Mesothelial cell of epicardium (in vitro differentiated cells): ENCODE measurements at places on chromosomes 1 and 21. TPM values are rescaled to one million over a fixed set of nuclear protein-coding genes. Genes with fewer than 3 reads are reported as not detected.

The ANKRD65 gene
- total RNA-seq: 10.9 to 12.3 TPM (median 11.3 TPM) in 3 replicates

- DNase-seq: no peak
- H3K36me3 ChIP-seq: no peaks in the 10 kb centered on the region
- peaks cover 21% of the 10 kb centered on the region for H3K4me1 ChIP-seq
- no peak overlapping the region for H3K27ac ChIP-seq
Measured at GRCh38 chr1:30286241-30286987, 437.0 kb downstream of the MATN1 start.

The SPRR2D gene
- not detected in 3 replicates for total RNA-seq

DNA sequence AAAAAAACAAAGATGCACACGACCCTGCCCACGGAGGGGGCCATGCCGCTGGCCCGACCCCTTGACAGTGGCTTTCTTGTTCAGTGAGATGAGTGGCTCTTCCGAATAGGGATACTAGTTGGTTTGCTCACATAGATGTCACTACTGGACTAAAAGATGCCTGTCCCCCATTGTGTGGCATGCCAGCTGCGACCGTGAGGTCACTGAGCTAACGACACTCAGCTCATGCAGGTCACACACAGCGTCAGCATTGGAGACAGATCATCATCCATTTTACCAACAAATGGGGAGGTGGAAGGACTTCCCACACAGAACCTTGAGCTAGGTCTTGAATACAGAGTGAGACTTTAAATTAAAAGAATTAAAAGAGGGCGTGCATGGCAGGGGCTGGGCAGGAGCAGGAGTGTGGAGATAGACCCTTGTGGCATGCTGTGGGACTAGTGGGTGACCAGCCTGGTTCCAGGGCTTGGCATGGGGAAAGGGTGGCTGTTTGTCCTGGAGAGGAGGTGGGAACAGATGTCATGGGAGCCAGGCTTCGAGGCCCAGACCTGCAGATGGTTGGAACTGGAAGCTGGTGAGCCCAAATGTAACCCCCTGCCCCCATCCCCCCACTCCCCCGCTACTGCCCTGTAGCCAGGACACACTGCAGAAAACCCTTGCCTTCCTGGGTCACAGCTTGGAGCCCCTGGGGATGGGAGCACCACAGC lies 12.4 kb downstream of the SLC1A7 start:
- H3K4me1 ChIP-seq: peaks cover 4% of the 10 kb centered on the region
- no peaks in the 10 kb centered on the region for H3K36me3 ChIP-seq
- no peak for DNase-seq
- H3K27me3 ChIP-seq: peaks cover 13% of the 10 kb centered on the region
- H3K4me3 ChIP-seq: no peak overlapping the region

The TOMM20 gene
- total RNA-seq: 166 to 178 TPM (median 171 TPM) in 3 replicates

GRCh38 chr1:168933141-168933805 lies 173.2 kb upstream of the ATP1B1 start:
- no peak overlapping the region for H3K27ac ChIP-seq
- no peaks in the 10 kb centered on the region for H3K27me3 ChIP-seq
- DNase-seq: no peak
- H3K4me3 ChIP-seq: no peak overlapping the region
- H3K4me1 ChIP-seq: peaks cover 24% of the 10 kb centered on the region

The OVAAL gene
- not detected in 3 replicates for total RNA-seq

- no peak overlapping the region for H3K4me3 ChIP-seq
- peaks cover 26% of the 10 kb centered on the region for H3K4me1 ChIP-seq
Measured at GRCh38 chr1:100430325-100430756, 78.0 kb downstream of the CDC14A start.

DNA sequence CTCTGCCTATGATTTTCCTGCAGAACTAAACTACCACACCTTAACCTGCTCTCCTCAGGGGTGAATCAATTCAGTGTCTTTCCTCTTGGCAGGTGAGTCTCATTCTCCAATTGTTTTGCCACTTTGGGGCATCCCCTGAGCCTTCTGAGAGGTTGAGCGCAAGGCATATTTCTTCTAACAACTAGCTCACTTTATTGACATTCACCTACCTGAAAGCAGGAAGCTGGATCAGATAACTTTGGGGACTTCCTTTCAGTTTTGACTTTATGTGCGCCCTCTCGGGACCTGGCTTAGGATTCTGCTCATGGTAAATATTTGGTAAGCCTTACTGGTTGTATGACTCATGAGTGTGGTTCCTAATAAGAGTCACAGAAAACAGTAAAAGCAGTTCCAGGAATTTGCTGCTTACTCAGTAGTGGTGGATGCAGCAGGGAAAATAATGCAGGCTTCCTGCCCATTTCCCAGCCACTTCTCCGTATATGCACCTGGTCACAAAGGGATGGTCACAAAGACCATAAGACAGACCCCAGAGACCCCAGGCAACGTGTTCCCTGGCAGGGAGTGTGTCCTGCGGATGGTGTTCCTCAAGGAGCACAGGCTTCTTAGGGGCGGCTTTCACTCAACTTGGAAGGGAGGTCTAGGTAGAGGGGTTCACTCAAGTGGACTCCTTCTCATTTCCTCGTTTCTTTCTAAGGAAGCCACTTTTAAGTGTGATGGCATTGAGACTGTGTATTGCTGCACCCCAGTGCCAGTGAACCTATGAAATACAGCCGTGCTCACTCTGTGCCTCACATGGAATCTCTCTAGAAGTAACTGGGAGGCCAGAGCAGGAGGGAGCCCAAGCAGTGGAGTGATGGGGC lies 22.0 kb upstream of the BATF3 start:
- DNase-seq: no peak
- peaks cover 19% of the 10 kb centered on the region for H3K36me3 ChIP-seq
- no peaks in the 10 kb centered on the region for H3K4me1 ChIP-seq
- no peak overlapping the region for H3K27ac ChIP-seq

GRCh38 chr1:185551008-185551407 lies 183.2 kb upstream of the HMCN1 start:
- DNase-seq: no peak
- H3K36me3 ChIP-seq: no peaks in the 10 kb centered on the region
- H3K27ac ChIP-seq: no peak overlapping the region
- H3K4me3 ChIP-seq: no peak overlapping the region

DNA sequence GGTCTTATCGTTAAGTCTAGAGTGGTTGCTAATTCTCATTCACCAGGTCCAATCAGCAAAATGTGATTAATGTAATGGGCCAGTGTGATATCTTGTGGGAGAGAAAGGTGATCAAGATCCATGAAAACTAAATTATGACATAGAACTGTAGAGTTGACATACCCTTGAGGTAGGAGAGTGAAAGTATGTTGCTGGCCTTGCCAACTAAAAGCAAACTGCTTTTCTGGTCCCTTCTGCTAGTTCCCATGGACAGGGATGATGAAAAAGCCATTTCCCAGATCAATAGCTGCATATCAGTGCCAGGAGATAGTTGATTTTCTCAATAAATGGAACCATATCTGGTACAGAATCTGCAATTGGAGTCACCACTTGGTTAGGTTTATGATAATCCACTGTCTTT lies 65.8 kb downstream of the FH start:
- no peak overlapping the region for H3K27ac ChIP-seq
- H3K4me1 ChIP-seq: no peaks in the 10 kb centered on the region
- no peak overlapping the region for H3K4me3 ChIP-seq
- DNase-seq: no peak
- no peaks in the 10 kb centered on the region for H3K27me3 ChIP-seq

The RPTN gene
- not detected in 3 replicates for total RNA-seq

- H3K4me1 ChIP-seq: peaks cover 7% of the 10 kb centered on the region
- H3K27ac ChIP-seq: no peak overlapping the region
- H3K4me3 ChIP-seq: no peak overlapping the region
- no peaks in the 10 kb centered on the region for H3K27me3 ChIP-seq
Measured at GRCh38 chr1:54215523-54215922, 15.6 kb downstream of the MRPL37 start.

The MYOCOS gene
- total RNA-seq: 0.11 TPM in 1 of 3 replicates, not detected in the others

- DNase-seq: no peak
- no peaks in the 10 kb centered on the region for H3K36me3 ChIP-seq
- H3K4me1 ChIP-seq: peaks cover 28% of the 10 kb centered on the region
Measured at GRCh38 chr1:19946331-19946751, 22.9 kb upstream of the PLA2G2E start.

The CDA gene
- 0.64 to 1.5 TPM (median 0.94 TPM) in 3 replicates for total RNA-seq

The DPT gene
- total RNA-seq: 1.1 to 1.6 TPM (median 1.3 TPM) in 3 replicates

DNA sequence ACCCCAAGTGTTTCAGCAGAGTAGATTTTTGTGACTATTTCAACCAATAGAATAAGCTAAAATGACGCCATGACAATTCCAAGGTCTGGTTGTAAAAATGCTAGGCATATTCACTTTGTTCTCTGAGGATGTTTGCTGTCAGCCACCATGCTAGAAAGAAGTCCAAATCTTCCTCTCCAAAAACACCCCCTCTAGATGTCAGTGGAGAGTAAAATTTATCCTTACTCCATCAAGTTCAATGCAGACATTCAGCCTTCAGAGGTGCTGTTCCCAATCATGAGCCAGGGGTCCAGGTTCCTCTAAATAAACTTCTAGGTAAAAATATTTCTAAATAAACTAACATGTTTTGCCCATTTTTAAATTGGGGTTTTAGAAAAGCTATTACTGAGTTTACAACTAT lies 395.4 kb upstream of the ADAMTS5 start:
- no peak for DNase-seq
- H3K4me3 ChIP-seq: no peak overlapping the region
- no peaks in the 10 kb centered on the region for H3K27me3 ChIP-seq
- peaks cover 22% of the 10 kb centered on the region for H3K4me1 ChIP-seq

- no peaks in the 10 kb centered on the region for H3K27me3 ChIP-seq
- no peaks in the 10 kb centered on the region for H3K36me3 ChIP-seq
- H3K4me1 ChIP-seq: no peaks in the 10 kb centered on the region
Measured at GRCh38 chr1:182279724-182280503, 111.7 kb downstream of the GLUL start.

- H3K4me3 ChIP-seq: no peak overlapping the region
- no peak for DNase-seq
- H3K4me1 ChIP-seq: no peaks in the 10 kb centered on the region
- peaks cover 39% of the 10 kb centered on the region for H3K27me3 ChIP-seq
- H3K27ac ChIP-seq: no peak overlapping the region
Measured at GRCh38 chr1:23897083-23897482, 16.1 kb downstream of the CNR2 start.

The ZNF687 gene
- 32.1 to 37.2 TPM (median 32.3 TPM) in 3 replicates for total RNA-seq

DNA sequence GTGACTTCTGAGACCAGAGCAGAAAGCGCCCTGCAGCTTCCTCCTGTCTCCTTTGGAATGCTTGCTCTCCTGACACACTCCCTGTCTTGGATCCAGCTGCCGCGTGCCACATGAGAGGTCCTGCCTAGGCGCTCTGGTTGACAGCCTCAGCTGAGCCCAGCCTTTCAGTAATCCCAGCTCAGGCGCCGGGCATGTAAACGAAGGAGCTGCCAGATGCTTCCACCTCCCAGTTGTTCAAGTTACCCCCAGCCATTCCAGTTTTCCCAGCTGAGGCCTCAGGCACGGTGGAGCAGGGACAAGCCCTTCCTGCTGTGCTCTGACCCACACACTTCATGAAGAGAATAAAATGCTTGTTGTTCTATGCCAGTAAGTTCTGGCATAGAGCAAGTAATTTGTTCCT lies 14.3 kb upstream of the CD34 start:
- H3K4me1 ChIP-seq: peaks cover 12% of the 10 kb centered on the region
- no peak for DNase-seq
- H3K4me3 ChIP-seq: no peak overlapping the region

GRCh38 chr1:230086151-230086550 lies 19.1 kb downstream of the GALNT2 start:
- peaks cover 38% of the 10 kb centered on the region for H3K4me1 ChIP-seq
- peaks cover 13% of the 10 kb centered on the region for H3K36me3 ChIP-seq
- no peak for DNase-seq
- no peaks in the 10 kb centered on the region for H3K27me3 ChIP-seq
- H3K27ac ChIP-seq: no peak overlapping the region

The FAM72C gene
- 1.4 to 2.0 TPM (median 1.7 TPM) in 3 replicates for total RNA-seq

The FAM167B gene
- total RNA-seq: 1.8 to 2.9 TPM (median 2.3 TPM) in 3 replicates

DNA sequence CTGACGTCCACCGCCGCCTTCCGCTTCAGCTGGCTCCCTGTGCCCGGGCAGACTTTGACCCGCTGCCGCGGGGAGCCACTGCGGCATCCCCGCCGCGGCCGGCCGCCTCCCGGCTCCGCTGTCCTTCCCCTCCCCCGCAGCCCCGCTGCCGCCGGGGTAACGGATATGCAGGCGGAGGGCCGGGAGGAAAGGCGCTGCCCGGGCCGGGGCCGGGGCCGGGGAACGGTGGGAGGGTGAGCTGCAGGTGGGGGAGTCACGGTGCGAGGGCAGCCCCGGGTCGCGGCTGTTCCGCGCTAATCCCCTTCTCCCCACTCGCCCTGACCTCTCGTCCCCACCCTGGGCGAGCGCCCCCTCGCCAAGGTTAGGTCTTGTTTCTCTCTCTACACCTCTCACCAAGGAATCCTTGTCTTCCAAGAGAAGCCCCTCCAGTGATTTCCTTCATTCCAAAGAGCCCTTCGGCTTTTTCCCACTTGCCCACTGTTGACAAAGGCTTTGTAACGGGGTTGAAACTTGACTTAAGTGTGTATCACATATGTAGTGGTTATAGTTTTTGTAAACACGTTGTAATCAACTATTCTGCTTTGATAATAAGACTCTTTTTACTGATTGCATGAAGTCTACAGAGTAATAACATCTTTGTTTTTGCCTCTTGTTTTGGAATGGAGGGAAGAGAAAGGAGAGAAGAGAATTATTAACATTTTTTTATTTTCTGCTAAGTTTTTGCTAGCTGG lies 669 bp downstream of the XPR1 start:
- DNase-seq: peak; percentile 76
- H3K27ac ChIP-seq: peak overlapping the region; percentile 86
- no peaks in the 10 kb centered on the region for H3K27me3 ChIP-seq
- no peaks in the 10 kb centered on the region for H3K36me3 ChIP-seq
- peaks cover 15% of the 10 kb centered on the region for H3K4me1 ChIP-seq

- H3K27ac ChIP-seq: no peak overlapping the region
- peaks cover 6% of the 10 kb centered on the region for H3K36me3 ChIP-seq
- no peaks in the 10 kb centered on the region for H3K4me1 ChIP-seq
- H3K4me3 ChIP-seq: no peak overlapping the region
Measured at GRCh38 chr1:186059752-186060151, 315.3 kb downstream of the TPR start.

GRCh38 chr1:58629031-58629462 lies 52.0 kb upstream of the TACSTD2 start:
- H3K4me1 ChIP-seq: peaks cover 21% of the 10 kb centered on the region
- peak overlapping the region; percentile 54 for H3K27ac ChIP-seq
- H3K27me3 ChIP-seq: no peaks in the 10 kb centered on the region
- H3K4me3 ChIP-seq: no peak overlapping the region
- peaks cover 3% of the 10 kb centered on the region for H3K36me3 ChIP-seq

The PGBD5 gene
- 0.80 to 1.2 TPM (median 0.94 TPM) in 3 replicates for total RNA-seq

DNA sequence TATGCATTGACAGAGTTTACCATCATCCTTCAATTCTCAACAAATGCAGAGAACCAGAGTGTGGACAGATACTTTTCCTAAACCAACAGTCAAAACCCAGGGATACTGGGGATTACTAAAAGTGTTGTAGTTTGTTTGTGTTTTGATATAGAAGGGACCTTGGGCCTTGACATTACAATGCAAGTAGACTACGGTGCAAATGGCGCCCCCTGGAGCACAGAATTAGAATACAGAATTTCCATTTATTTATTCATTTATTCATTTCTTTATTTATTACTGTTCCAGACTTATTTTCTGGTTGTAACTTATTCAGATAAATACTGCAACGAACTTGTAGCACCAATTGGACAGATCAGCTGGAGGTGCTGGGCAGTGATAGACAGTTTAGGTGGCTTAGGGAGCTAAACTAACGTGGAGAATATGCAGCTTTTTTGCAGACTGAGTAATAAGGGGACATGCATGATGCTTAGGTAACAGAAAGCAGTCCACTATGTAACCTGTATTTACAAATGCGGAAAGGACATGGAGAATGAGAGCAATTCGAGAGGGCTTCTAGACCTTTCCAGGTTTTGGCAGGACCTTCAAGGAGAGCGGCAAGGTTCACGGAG lies 42.6 kb downstream of the KIRREL1 start:
- no peak overlapping the region for H3K27ac ChIP-seq
- no peak for DNase-seq
- H3K4me3 ChIP-seq: no peak overlapping the region
- peaks cover 26% of the 10 kb centered on the region for H3K4me1 ChIP-seq
